ENCODE measurements at places on chromosomes 3 and 15. TPM values are rescaled to one million over a fixed set of nuclear protein-coding genes. Genes with fewer than 3 reads are reported as not detected.

Gene CD276
- total RNA-seq = 121 TPM

Gene TUSC7
- not detected for total RNA-seq

Gene TPM1
- 134 TPM for total RNA-seq

Gene PRR23C
- not detected for total RNA-seq

Gene CELSR3
- 5.0 TPM for total RNA-seq

Gene ALDH1L1
- total RNA-seq = not detected

Gene VWA5B2
- total RNA-seq = not detected

Gene IL20RB
- total RNA-seq = 1.8 TPM

Gene SLC28A2
- total RNA-seq = not detected

Gene STT3B
- 96.8 TPM for total RNA-seq

Gene CCDC13
- 1.8 TPM for total RNA-seq

Gene TRIM59
- total RNA-seq = 24.8 TPM

Gene CCR8
- total RNA-seq = not detected

Gene MASP1
- total RNA-seq = 1.8 TPM

Gene PPARG
- 48.1 TPM for total RNA-seq

Gene SENP7
- 7.5 TPM for total RNA-seq

Gene SH2D7
- total RNA-seq = not detected

Gene CCR9
- total RNA-seq = not detected

Gene NAALADL2
- 2.4 TPM for total RNA-seq

Gene EFCAB12
- total RNA-seq = 4.8 TPM

Gene SLC2A2
- not detected for total RNA-seq

Gene PSMA4
- total RNA-seq = 244 TPM
